NCI-H1436 treated with DMSO at 0.1 percent for 48 hours (cell line): ENCODE measurements at places on chromosomes 13 and 19.

DNA sequence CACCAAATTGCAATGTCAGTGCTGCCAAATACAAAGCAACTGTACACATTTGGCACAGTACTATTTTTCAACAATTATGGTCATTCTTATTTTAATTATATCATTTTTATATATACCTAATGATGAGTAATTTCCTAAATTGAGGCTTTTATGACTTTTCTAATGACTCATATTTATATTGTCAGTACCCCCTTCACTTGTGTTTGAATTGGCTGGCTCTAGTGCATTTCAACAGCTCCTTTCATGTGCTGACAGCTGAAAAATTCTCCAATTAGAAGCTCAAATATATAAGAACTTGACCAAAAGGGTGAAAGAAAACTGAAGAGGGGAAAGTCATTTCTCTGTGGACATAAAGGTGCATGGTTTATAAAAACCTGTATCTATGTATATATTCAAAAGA lies 263.3 kb downstream of the SLITRK1 start:
- DNase-seq, result peak; percentile 62

GRCh38 chr13:78598966-78599644 lies 4.2 kb downstream of the POU4F1 start:
- DNase-seq, result no peak

DNA sequence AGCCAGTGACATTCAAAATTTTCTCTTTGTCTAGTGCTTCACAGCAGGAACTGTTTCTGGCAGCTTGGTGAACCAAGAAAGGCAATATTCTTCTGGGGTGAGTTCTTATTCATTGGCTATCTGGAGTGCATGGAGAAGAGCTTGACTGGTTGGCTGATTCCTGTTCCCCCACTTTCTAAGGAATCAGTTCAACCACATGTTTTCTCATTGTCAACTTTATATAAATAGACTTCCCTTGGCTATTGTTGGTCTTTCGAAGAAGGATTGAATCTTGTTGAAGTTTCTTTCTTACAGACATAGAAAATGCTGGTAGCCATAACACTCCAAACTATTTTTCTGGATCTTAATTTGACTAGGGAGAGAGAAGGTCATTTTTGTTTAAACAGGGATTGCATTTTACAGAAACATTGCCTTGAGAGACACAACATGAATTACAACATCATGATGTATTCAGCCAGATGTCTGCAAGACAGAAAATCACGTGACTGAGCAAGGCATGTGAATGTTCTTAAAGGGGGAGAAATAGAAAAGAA lies 85.2 kb downstream of the EDNRB start:
- DNase-seq, result no peak

GRCh38 chr19:2326699-2327360 lies 1.6 kb downstream of the LSM7 start:
- no peak for DNase-seq

DNA sequence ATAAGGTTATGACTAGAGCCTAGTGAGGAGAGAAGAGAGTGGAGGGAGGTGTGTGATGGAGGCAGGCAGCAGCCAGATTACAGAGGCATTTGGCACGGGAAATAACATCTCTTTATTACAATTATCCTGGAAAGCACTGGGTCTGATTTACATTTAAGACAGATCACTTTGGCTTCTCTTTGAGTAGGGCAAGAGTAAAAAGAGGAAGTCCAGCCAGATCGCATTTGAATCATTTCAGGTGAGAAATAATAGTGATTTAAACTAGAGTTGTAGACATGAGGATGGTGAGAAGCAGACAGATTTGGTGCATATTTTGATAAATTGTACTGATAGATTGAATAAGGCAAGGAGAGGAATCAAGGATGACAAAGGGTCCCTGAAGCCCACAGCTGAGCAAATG lies 9.6 kb upstream of the SACS start:
- DNase-seq, result no peak

DNA sequence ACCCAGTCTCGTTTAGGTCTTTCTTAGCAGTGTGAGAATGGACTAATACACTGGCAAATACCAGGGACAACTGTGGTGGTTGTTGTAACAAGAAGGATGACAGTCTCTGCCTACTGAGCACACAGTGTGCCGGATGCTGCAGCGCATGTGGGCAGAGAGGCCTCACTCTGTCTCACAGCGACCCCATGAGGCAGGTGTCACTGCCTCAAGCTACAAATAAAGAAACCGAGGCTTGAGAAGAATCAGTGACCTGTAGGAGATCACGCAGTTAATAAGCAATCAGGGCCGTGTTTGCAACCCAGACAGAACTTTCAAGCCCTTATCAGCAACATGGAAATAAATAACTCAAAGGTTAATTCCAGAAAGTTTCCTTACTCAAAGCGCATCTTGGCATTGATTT lies 40.5 kb upstream of the GAS6 start:
- no peak for DNase-seq

GRCh38 chr13:51323824-51324511 lies 15.5 kb upstream of the SERPINE3 start:
- no peak for DNase-seq
